ENCODE measurements at places on chromosomes 3 and 15.

GRCh38 chr3:12560505-12561190, 3.8 kb downstream of the MKRN2 start:
- DNase-seq, result no peak

DNA sequence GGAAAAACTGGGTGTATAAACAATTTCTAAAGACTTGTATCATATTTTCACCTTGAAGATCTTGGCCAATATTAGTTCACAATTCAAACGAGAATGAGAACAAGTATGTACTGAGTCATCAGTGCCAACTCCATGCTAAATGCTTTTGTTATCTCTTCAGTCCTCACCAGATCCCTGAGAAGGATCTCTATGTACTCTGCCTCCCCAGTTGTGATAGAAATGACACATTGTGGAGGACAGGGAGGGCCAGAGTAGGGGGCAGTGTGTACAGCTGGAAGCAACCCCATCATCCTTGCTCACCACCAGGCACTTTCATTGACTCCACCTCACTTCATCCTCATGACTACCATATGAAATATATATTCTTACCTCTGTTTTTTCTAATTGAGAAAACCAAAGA, 353.7 kb upstream of the SOX2 start:
- no peak for DNase-seq

DNA sequence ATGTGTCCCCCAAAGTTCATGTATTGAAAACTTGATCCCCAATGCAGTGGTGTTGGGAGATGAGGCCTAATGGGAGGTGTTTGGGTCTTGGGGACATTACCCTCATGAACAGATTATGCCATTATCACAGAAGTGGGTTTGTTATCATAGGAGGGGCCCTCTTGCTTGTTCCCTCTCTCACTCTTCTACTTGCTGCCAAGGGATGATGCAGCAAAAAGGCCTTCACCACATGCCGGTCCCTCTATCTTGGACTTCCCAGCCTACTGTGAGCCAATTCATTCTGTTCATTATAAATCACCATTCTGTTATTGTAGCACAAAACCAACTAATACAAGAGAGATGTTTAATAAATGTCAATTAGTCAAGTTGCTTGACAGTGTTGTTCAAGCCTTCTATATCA, 47.2 kb downstream of the FAM227B start:
- no peak for DNase-seq

DNA sequence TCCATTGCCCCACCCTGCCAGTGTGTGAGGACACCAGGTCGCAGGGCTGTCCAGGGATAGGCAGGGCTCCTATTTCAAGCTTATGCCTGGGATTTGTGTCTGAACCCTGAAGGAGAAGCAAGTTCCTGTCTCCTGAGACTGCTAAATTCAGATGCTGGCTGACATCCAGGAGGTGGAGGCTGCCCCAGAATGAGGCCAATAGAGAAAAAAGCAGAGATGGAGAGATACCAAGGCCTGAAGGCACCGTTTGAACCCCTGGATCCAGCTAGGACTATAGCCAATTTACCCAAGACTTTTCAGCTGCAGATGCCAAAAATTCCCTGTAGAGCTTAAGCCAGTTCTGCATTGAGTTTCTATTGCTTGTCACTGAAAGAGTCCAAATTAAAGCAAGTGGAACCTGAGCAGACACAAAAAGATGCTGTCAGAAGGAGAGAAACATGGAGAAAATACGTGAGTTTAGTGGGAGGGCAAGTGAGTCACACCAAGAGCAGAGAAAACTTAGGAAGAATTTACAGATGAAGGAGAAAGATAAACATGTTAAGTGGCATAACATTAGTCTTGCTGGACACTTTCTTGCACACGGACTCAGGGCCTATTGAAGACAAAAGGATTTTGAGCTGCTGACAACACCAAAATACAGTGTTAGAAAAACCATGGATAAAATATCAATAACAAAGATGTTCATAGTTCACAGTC, 148.6 kb downstream of the CNTN3 start:
- DNase-seq, result peak; percentile 36

- no peak for DNase-seq
These were observed 35.8 kb upstream of the BCL2L10 start for GRCh38 chr15:52148403-52148802.

- DNase-seq, result no peak
These were observed 72.5 kb downstream of the OPA1 start for GRCh38 chr3:193665370-193665989.

- DNase-seq, result no peak
These were observed 1058.7 kb downstream of the FHIT start for GRCh38 chr3:60192297-60193114.

- DNase-seq, result no peak
These were observed at the start of gene CHRNA7 for GRCh38 chr15:32029862-32030781. CHRNA7 (plus strand) TSS chr15:32030515; CDS start chr15:32030595, 80 bp downstream.

- no peak for DNase-seq
These were observed 928.0 kb upstream of the ALCAM start for GRCh38 chr3:104438706-104439105.

GRCh38 chr3:141331377-141332318, 36.7 kb upstream of the ZBTB38 start:
- peak; percentile 90 for DNase-seq

DNA sequence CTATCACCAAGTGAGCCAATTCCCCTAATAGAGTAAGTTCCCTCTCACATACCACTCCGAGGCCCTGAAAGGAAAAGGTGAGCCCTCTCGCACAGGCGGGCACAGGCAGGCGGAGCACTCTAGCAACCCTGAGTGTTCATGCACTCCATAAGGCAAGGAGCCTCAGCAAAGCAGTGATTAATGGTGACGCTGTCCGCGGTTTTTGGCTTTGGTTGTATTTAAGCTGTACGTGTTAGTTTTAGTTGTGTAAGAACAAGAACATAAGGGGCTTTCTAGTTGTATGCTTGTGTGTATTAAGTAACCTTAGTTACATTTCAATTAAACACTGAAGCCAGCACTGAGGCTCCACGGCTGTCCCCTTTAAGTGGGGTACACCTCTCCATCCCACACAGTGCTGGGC, 33.1 kb downstream of the KLHL25 start:
- no peak for DNase-seq

All from AG04449 (cell line).